Stimulated activated CD4-positive, alpha-beta T cell treated with anti-CD3 and anti-CD28 coated beads, Interleukin-15, amount 100 ng/mL, for 1 hour (primary cell): ENCODE measurements at places on chromosomes 3 and 15.

GRCh38 chr15:92709110-92709790 is 53.7 kb upstream of the FAM174B start:
- no peak for DNase-seq

GRCh38 chr15:28184166-28184565 is 85.1 kb upstream of the OCA2 start:
- no peak for DNase-seq

GRCh38 chr3:188433521-188434150 is 279.7 kb downstream of the LPP start:
- no peak for DNase-seq

DNA sequence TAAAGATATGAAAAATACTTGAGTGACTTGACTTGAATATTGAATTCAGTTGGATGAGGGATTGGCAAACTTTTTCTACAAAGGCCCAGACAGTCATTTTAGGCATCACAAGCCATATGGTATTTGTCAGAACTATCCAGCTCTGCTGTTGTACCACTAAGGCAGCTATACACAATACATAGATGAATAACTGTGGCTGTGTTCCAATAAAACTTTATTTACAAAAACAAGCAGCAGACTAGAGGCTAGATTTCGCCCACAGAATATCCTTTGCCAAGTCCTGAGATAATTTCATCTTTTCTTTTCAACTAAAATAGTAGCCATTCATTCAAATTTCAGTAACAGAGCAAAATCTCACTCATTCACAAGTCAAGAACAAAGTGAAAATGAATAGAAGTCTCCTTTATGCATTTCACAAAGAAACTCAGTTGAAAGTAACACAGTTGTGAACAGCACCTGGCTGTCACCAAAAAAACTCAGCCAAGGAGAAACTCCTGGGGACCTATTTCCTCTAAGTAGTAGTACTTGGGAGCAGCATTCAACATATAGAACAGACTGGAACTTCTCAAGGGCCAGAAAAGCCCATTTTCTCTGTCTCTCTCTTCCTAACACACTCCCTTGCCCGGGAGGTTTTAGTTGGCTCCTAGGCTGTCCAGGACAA is 56.3 kb downstream of the OSBPL10 start:
- no peak for DNase-seq

GRCh38 chr15:89664441-89665350 is 9.4 kb upstream of the KIF7 start:
- DNase-seq, result no peak

- no peak for DNase-seq
Measured at GRCh38 chr3:134419214-134419959, 45.1 kb upstream of the AMOTL2 start.

GRCh38 chr15:40097968-40098476 is 10.7 kb downstream of the BMF start:
- no peak for DNase-seq

GRCh38 chr3:103767635-103768034 is 1332.8 kb downstream of the ZPLD1 start:
- DNase-seq, result no peak

DNA sequence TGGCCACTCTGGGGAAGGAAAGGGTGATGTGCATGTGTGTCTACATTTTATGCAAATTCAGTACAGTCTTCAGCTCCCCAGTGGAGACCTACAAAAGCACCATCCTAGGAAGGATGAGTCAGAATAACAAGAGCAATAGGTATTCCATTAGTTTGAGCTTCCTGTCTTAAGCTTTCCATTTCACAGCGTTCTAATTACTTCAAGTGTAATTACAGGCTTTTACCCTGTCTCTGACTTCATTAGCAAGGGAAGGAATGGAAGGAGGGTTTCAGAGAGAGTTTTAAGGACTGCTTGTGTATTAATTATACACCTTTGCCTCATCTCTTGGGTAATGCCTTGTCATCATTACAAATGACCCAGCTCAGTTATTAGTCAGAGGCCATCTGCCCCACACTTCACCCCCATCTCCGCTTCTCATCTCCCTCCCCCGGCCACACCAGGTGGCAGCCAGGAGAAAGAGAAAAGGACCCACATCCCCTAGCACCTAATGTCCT is 202.8 kb upstream of the MRPL3 start:
- DNase-seq, result no peak

DNA sequence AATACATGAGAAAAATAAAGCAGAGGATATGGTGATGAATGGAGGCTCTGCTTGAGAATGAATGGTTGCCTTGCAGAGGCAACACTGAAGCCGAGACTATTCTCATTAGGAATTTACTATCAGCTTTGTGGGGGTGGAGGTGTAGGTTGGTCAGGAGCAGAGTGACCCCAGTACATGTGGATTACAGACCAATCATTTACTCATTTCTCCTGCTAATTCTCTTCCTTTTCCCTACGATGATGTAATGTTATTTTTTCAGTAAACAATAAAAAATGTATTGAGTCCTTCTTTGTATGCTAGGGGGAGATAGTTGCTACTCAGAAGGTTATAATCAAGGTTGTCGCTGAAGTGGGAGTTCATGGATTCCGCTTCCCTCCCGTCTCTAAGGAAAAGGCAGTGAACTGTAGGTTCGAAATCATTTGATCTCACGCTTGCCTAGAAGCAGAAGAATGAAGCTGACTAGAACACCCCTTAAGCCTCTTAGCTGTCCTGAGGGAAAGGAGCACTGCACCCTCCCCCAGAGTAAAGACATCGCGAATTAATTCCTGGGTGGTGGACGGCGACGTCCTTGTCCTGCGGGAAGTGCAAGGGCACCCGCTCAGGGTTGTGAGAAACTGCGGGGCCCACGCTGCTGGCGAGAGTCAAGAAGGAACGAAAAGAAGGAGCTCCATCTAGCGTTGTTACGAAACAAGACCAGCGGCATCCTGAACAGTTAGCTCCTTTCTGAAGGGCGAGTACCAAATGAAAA is 213.2 kb upstream of the PFN2 start:
- DNase-seq, result no peak

GRCh38 chr3:128547368-128547987 is 54.5 kb upstream of the GATA2 start:
- DNase-seq, result no peak

DNA sequence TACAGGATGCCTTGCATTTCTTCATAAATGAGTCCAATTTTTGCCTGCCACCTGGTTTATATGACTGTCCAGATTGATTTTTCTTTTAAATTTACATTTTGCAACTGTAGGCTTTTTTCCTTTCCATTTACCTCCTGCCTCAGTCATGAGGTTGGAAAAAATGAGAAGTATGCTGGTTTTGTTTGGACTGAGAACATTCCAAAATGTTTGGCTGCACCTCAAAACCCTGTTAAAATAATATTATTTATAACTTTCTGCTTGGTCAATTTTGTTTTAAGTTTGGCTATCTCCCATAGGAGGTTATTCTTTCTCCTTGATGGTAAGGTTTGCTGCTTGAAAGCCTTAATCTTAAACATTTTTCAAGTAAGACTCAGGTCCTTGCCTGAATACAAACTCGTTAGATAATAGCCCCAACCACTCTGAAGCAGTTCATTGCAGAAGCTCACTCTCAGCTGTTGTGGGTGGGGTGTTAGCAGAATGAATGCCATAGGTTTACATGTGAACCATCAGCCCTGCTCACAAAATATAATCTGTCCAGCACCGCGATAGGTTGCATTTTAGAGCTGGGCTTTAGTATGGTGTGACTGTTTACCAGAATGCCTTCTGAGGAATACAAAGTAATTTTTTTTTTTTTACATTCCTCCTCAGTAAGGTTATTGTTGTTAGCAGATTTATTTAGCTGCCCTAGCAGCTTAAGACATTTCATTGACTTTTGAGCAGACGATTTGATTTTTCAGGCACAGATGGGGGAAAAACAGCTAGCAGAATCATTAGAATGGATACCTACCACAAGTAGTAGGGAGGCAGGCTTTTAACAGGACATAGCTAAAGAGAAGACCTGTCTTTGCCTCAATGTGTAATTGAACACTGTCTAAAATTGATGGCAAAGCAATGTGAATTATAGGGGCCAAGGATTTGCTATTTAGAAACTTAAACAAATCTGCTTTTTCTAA is 630.8 kb upstream of the KCNMB2 start:
- no peak for DNase-seq

DNA sequence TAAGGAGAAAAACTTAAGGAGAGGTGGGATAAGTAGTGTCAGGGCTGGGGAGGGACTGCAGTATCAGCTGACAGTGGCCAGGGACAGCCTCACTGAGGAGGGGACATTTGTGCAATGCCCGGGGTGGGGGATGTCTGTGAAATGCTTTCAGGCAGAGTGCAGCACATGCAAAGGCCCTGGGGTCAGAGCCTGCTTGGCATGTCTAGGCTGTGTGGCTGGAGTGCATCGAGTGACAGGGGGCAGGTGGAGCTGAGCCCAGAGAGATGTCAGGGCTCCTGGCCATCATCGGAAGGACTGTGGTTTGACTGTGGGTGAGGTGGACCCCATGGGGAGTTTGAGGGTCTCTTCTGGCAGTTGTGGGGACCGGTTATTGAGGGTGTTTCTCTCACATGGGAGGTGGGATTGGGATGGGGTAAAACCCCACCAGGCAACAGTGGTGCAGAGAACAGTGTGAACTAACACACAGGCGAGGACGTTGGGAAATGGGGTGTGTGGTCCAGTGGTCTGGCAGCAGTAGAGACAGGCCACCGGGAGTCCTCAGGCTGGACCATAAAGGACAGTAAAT is 61.2 kb downstream of the FBLN2 start:
- no peak for DNase-seq

GRCh38 chr15:61715082-61715481 is 345.2 kb downstream of the VPS13C start:
- DNase-seq, result no peak

GRCh38 chr3:198076722-198077308 is 116.8 kb downstream of the LMLN start:
- no peak for DNase-seq

- no peak for DNase-seq
Measured at GRCh38 chr3:158368271-158368670, 202.7 kb upstream of the MLF1 start.

DNA sequence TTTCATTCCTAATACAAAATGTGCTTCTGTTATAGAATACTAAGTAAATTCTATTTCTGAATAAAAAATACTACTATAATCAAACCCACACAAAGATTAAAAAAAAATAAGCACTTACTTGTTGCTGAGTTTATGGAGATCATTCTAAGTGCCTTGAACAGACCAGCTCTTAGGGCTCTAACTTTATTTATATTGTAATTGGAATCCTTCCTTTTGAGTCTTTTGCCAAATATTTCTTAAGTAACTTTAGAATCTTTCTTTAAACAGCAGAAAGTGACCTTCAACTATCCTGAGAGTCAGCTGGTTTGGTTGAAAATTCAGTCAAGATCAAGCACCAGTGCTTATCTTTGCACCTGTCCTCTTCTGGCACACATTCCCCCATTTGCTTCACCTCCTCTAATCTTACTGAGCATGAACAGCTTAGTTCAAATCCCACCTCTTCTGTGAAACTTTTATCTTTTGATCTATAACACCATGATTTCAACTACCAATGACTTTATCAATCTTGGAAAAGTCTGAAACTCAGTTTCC is 149.3 kb downstream of the VPS13C start:
- DNase-seq, result no peak

DNA sequence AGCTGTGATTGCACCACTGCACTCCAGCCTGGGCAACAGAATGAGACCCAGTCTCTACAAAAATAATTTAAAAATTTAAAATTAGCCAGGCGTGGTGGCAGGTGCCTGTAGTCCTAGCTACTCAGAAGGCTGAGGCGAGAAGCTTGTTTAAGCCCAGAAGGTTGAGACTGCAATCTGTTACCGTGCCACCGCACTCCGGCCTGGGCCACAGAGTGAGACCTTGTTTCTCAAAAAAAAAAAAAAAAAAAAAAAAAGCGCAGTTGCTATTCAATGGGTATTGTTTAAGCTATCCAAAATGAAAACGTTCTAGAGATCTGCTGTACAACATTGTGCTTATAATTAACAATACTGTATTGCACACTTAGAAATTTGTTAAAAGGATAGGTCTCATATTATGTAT is 24.0 kb downstream of the ZNF148 start:
- no peak for DNase-seq

DNA sequence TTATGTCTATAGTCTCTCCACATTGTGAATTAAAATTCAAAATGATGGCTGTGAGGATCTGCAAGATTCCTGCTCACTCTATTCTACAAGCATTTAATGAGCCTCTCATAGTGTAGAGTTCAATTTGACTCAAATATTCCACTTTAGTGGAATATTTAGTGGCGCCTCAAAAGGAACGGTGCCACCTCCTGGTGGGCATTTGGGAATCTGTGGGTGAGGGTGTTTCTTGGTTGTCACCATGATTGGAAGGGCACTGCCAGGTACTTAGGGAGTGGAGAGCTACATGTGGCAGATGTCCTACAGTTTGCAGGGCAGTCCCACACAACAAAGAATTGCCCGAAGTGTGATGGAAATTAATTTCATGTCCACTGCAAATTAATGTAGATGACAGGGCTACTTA is 21.5 kb upstream of the KCNMB3 start:
- no peak for DNase-seq

DNA sequence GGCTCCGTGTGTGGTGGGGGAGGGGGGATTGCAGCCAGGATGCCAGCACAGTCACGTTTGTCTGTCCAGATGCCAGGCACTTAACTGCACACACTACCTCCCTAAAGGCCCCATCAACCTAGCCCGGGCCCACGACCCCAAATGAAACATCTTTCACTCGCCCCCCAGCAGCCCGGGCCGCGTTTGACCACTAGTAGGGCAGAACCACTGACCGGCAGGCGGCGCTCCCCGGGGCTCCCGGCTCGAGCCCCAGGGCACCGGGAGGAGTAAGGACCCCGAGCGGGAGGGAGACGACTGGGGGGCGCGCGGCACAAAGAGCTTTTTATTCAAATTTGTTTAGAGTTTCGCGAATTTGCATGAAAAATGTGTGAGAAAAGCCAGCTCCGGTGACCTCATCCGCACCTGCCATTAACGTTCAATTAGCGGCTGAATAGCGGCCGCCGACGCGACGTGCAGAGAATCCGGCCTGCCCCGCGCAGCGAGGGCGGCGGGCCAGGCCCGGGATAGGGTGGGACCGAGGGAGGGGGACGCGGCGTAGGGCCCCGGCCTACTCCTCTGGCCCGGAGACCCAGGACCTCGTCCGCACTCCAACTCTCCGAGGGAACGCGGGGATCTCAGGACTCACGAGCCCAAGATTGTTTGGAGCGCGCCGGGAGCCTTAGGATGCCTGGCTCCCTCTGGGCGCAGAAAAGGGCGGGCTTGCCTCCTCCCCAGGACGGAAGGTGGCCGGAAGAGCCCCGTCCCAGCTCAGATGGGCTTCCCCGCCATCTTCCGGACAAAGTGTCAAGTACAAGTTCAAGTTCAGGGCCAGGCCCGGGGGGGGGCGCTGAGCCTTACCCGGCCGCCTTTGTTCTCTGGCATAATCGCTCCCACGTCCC is 64.9 kb upstream of the POLG start:
- DNase-seq, result no peak
